ENCODE measurements at places on chromosomes 13 and 19.

- DNase-seq: no peak
These were observed 808.6 kb upstream of the ARGLU1 start for GRCh38 chr13:107376341-107377125.

DNA sequence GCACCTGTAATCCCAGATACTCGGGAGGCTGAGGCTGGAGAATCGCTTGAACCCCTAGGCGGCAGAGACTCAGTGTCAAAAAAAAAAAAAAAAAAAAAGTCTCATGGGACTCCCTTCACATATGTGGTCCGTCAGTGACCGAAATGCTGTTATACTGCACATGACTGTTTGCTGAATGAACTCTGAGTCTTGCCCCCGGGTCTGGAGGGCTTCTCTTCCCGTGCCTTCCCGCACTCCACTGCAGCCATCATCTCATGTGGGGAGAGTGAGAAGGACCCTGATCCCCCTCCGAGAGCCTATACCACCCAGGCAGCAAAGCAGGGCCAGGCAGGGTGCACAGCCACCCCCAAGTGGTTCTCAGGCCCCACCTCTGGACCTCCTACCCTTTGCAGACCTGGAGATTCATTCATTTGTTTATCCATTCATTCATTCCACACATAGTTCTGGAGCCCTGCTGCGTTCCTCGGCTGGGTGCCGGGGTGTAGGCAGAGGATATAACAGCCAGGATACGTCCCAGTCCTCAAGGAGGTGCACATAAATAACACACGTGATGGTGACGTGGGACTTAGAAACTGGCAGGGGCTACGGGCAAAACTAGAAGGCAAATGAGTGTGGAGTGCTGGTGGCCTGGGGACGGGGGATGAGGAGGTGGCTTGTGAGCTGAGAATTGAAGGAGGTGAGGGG is 14.2 kb downstream of the NDUFA11 start:
- no peak for DNase-seq

GRCh38 chr13:38308736-38309135 is 40.9 kb upstream of the UFM1 start:
- no peak for DNase-seq

DNA sequence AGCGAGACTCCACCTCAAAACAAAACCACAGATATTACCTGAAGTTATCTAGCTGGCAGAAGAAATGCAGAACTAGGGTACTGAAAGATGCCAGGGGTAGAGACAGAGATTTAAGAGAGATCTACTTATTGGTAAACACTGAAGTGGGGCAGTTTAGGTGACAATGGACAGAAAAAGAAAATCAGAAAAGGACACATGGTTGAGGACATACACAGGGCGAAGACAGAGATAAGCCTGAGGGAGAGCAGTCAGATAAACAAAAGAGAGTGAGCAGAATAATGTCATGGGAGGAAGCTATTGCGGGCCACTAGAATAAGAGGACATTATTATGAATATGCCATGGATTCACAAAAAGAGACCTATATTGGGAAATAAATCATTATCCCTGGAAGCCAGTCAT is 3.3 kb downstream of the NEK5 start:
- DNase-seq: no peak

GRCh38 chr13:26037302-26037701 is 14.5 kb downstream of the SHISA2 start:
- DNase-seq: no peak

Data from stimulated activated CD8-positive, alpha-beta memory T cell treated with anti-CD3 and anti-CD28 coated beads, Interleukin-4, amount 100 ng/mL, for 1 hour (primary cell).